ENCODE measurements at places on chromosomes 1 and 21. TPM values are rescaled to one million over a fixed set of nuclear protein-coding genes. Genes with fewer than 3 reads are reported as not detected.

Gene ZFP69B
- total RNA-seq: 2.3 TPM

Gene CDK18
- total RNA-seq: not detected

Gene ICOSLG
- total RNA-seq: not detected

Gene ENAH
- total RNA-seq: 158 TPM

Gene PPIAL4G
- not detected for total RNA-seq

Gene NR5A2
- 0.03 TPM for total RNA-seq

Gene CDC42BPA
- 52.8 TPM for total RNA-seq

Gene RAP1A
- total RNA-seq: 48.5 TPM

Gene BECN2
- not detected for total RNA-seq

Gene TEX35
- not detected for total RNA-seq

Gene LIPI
- total RNA-seq: not detected

Gene ZNF670
- total RNA-seq: 5.2 TPM

Gene ACTL8
- total RNA-seq: not detected

Gene SEMA4A
- total RNA-seq: 1.8 TPM

Gene RAD54L
- 10.4 TPM for total RNA-seq

Gene OR10Z1
- total RNA-seq: not detected

Gene MEGF6
- total RNA-seq: 2.2 TPM

Gene HNRNPR
- total RNA-seq: 236 TPM

Gene NBPF4
- total RNA-seq: not detected

Gene CTTNBP2NL
- 13.0 TPM for total RNA-seq

Gene S100B
- not detected for total RNA-seq

Gene PYCR2
- total RNA-seq: 61.6 TPM

Gene ANKRD35
- total RNA-seq: not detected

Gene PWP2
- 24.4 TPM for total RNA-seq

Gene LRRC3
- total RNA-seq: 3.0 TPM

Gene CHIT1
- total RNA-seq: not detected

Gene MROH9
- total RNA-seq: not detected

Gene INKA2
- total RNA-seq: 3.4 TPM

Gene RNF207
- total RNA-seq: 27.3 TPM

Gene HOOK1
- not detected for total RNA-seq

Gene AADACL3
- not detected for total RNA-seq

Gene CENPS
- 4.9 TPM for total RNA-seq

Gene SELP
- total RNA-seq: not detected

Gene MPL
- total RNA-seq: not detected

Gene LEMD1
- total RNA-seq: not detected

Gene RCSD1
- 2.3 TPM for total RNA-seq

Gene RPS6KC1
- total RNA-seq: 31.8 TPM

Gene NOS1AP
- not detected for total RNA-seq

Gene KPRP
- not detected for total RNA-seq

All from SJSA1 (cell line).